Upper lobe of left lung (tissue), 6 donors: ENCODE measurements at places on chromosomes 12 and 14. TPM values are rescaled to one million over a fixed set of nuclear protein-coding genes. Genes with fewer than 3 reads are reported as not detected.

Gene DPF3
- total RNA-seq: 1.0 TPM

Gene GSKIP
- 15.3 TPM for total RNA-seq

Gene SLC6A13
- total RNA-seq: 2.0 TPM

Gene PZP
- total RNA-seq: 7.3 TPM

Gene CD63
- total RNA-seq: 399 TPM

Gene SERPINA9
- total RNA-seq: not detected

Gene OTOGL
- 0.10 TPM for total RNA-seq

Gene CAPZA3
- not detected for total RNA-seq

DNA sequence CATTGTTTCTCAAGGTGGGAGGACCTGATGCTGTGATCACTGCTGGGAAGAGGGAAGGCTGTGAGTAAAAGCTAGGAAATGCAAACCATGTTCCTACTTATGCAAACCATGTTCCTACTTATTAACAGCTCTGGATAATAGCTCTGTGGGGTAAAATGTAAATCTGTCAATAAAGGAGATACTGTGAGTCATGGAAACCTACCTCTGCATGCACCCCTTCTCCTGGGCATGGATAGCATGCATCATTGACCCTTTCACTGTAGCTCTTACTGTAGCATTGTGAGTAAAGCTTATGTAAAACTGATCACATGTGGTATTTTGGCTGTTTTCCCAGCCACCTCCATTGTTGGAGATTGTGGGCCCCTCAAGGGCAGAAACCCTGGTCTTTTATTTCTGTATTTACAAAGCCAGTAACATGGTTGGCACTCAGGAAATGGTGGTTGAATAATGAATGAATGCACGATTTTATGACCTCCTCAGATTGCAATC is 253.7 kb downstream of the GRIN2B start:
- no peak for DNase-seq

GRCh38 chr12:14845350-14845750 is 2.0 kb upstream of the ART4 start:
- no peak for DNase-seq

DNA sequence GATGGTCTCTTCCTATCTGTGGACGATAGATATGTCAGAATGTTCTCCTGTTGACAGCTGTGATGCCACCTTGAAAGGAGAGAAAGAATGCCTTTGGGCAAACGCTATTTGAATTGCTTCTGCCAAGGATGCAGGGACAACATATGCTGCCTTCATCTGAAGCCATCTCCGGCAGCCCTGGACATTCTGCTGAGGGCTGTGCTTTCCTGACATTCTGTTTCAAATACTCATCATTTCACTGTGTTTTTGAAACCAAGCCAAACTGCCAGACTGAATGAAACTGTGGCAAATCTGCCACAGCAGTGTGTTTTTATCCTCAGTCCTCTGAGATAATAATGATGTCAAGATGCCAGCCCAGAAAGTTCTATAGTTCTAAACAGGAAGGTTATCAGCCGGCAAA is 85.8 kb upstream of the BCAT1 start:
- DNase-seq: no peak

GRCh38 chr14:102500713-102501112 is 8.9 kb downstream of the ANKRD9 start:
- no peak for DNase-seq

DNA sequence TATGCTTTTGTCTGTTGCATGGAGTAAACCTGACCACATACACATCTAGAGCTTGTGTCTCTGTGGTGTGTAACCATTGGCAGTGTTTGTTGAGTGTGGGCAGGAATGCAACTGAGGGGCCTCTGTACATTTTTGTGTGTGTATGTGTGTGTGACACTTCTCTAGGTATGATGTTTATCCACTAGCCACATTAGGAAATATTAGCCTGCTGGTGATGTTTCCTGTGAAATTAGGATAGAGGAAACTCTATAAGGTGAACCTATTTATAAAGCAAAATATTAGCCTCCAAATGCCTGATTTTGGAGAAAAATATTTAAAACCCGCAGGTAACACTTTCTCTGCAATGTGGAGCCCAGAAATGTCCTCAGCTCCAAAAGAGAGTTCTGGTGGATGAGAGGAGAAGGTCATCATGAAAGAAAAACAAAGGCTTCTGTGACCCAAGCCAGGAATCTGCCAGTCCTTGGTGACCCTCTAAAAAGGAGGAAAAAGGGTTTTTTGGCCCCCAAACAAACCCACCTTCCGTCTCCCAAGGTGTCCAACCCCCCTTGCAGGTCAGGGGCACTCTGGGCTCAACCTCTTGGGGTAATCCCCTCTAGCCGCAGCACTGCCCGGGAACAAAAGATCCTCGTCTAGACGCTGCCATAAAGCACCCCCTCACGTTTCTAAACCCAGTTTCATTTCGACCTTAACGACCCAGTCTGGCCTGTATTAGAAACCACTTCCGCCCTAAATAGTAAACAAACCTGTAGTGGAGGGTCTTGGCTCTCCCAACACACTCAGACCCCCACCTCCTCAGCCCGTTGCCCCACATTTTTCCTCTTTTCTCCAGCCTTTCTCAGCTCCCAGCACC is 3.1 kb upstream of the HOTAIR start:
- no peak for DNase-seq

DNA sequence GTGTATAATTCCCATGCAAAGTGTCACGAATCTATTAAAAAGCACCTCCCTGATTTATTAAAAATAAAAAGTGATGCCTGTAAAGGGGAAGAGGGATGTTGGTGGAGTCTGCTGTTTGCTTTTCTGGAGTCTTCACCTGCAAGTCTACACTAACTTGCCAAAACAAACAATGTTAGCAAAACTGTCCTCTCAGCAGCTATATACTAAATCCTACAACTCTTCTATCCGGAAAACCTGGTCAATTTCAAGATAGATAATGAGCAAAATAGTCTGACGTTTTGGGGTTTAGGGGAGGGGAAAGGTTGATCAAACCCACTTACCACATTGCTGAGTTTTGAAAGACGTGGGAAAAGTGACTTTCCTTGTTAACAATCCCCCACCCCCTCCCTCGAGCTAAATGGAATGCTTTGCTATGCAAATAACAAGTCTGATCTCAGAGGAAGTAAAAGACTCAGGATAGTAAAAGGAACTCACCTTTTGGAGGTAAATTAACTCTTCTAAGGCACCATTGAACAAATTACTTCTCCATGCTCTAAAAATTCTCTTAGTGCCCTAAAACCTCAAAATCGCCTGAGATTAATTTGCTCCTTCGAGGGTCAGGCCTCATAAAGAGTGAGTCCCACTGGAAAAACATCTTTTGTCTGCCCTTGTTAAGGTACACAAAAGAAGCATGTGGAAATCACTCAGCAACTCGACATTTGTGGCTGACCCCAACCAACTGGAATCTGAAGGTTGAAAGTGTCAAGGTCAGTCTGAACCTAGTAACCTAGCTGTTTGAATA is 13.5 kb downstream of the BMP4 start:
- no peak for DNase-seq

GRCh38 chr14:50331596-50331995 is 19.5 kb downstream of the DMAC2L start:
- no peak for DNase-seq
